ENCODE measurements at places on chromosomes 3 and 15. TPM values are rescaled to one million over a fixed set of nuclear protein-coding genes. Genes with fewer than 3 reads are reported as not detected.

Gene GOLGA8H
- not detected for total RNA-seq

Gene JMJD7
- total RNA-seq = 15.0 TPM

GRCh38 chr3:100496711-100497261 lies 4.4 kb downstream of the TMEM45A start:
- no peak for DNase-seq

- no peak for DNase-seq
Observed at GRCh38 chr3:72890166-72890925, 2.5 kb downstream of the GXYLT2 start.

Gene SPESP1
- total RNA-seq = 1.0 TPM

Gene IQCF6
- not detected for total RNA-seq

DNA sequence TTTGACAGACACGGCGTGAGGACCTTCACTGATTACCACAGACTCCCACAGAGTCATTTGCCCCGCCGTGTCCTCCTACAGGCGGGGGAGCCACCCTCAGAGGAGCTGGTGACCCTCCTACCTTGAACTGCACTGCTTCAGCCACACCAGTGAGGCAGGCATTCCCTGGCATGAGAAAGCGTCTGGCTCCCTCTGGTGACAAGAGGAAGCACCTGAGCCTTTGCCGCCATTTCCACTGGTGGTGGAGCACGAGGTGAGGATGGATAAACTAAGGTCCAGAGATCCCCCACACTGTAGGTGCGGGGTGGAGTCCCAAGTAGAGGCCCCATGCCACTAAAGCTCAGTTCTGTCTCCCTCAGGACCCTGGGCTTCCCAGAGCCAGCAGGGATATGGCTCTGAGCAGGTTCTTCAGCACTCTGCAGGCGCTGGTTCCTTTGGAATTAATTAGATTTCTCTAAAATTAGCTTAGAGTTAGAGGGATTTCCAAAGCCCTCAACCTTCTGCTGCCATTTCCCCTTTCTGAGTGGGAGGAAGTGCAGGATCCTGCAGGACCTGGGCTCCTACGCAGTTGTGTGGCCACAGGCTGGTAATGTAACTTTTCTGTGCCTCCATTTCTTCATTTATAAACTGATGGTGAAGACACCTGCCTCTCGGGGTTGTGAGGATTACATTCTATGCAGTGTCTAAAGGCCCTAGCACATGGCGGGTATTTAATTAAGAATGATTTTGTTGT lies 224.0 kb downstream of the SLCO3A1 start:
- peak; percentile 67 for DNase-seq

GRCh38 chr15:83250781-83251180 lies 33.7 kb downstream of the BNC1 start:
- DNase-seq = no peak

GRCh38 chr15:65818927-65819562 lies 27.0 kb upstream of the DENND4A start:
- peak; percentile 89 for DNase-seq

DNA sequence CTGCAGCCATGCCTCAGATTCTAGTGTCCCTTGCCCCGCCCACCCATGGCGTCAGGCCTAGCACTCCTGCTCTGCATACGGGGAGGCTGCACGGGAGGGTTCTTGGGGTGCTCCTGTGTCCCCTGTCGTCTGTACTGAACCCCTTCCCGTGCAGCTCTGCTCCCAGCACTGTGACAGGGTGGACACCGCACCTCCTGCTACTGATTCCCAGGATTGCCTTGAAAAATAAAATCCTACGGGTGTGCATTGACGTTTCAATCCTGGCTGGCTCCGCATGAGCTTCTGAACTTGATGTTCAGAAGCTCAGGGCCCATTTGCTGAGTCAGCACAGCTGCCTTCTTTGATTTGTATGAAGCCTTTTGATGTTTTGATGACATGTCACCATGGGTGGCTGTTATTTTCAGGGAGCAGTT lies 176.4 kb downstream of the APBA2 start:
- no peak for DNase-seq

DNA sequence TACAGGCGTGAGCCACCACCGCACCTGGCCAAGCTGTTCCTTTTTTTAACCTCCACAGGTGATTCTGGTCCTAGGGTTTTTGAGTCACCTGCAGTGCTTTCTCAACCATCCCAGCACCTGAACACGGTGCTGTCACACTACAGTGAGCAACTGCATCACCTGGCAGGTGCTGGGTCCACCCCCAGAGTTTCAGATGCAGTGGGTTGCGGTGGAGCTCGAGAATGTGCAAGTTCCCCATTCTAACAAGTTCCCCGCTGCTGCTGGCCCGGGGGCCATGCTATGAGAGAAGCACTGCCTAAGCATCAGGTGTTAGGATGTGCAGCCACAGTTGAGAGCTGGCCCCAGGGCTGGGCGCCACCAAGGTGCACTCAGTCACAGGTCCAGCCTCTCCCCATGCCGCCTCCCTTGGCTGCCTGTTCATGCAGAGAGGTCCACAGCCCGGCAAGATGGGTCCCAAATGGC lies 18.0 kb downstream of the ISG20 start:
- no peak for DNase-seq

- no peak for DNase-seq
Observed at GRCh38 chr3:106331636-106332035, 462.8 kb upstream of the CBLB start.

DNA sequence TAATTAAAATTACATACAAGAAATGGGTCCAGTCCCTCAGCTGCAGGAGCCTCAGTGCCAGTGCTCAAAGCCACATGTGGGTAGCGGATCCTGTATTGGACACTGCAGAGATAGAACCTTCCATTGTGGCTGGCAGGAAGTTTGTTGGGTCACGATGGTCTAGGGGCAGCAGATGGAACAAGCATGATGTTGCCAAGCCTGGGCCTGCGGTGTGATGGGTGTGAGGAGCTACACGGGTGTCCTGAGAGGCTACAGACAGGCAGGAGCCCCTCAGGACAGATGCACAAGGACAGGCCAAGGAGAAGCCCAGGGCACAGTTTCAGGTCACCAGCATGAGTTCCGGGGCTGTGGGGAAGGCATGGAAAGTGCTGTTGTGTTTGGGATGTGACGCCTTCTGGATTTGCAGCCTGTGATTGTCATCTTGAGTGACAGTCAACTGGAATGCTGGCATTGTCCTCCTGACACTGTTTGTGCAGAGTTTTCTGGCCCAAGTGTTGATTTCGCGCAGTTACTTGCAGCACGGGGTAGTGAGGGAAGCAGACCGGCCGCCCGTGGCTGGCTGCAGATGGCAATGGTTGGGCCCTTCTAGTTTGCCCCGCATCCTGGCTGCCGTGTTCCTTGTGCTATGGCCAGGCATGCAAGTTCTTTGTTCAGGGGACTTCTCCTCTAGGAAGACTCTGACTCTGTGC lies 177.1 kb downstream of the NSMCE3 start:
- DNase-seq = no peak

DNA sequence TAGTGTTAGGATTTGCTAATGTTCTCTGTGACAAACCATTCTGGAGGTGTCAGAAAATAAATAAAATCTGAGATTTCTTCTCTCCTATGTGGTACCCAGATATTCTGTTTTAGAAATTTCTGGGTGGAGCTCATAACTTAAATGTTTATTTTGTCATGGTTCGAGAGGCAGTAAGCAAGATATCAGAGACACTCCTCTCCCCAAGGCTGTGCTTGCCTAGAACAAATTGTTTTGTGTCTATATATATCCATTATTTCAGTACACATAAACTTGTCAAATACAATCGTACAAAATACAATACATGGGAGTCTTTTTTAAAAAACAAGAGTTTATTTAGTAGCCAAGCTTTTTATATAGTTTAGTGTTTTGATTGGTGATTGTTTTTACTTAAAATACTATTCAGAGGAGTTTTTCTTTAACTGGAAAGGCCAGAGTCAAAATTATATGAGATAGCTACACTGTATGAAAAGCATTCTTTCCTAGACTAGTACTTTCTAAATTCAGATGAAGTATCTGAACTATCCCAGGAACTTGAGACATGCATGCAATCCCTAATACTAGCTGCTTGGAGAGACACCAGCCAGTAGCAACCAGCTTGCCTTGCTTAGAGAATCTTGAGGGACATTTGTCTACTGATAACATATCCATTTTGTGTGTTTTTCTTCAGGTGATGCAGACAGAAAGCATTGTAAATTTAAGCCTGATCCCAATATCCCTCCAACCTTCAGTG lies 4.7 kb downstream of the EXOG start:
- DNase-seq = no peak

Gene GOLGA6A
- total RNA-seq = 0.07 TPM

GRCh38 chr3:115931581-115931980 lies 308.3 kb downstream of the GAP43 start:
- DNase-seq = no peak

Gene NRG4
- total RNA-seq = not detected

GRCh38 chr15:52068004-52068615 lies 44.5 kb downstream of the BCL2L10 start:
- no peak for DNase-seq

GRCh38 chr15:59169251-59169708 lies 37.4 kb upstream of the LDHAL6B start:
- DNase-seq = no peak

DNA sequence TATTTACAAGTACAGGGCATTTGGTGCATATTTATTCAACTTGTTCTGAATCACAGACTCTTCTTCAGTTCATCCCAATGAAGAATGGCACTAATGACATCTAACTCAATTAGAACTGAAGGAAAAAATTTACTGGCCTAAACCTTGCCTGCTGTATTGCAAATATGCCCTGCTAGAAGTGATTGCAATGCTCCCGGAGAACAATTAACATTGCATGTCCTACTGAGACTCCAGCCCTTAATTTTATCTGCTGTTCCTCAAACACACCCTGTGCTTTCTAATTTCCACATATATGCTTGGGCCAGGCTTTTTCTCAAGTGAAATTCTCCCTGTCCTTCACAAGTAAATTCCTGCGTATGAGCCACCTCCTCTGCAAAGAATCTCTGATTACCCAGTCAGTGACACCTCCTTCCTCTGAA lies 8.3 kb downstream of the ACKR4 start:
- DNase-seq = no peak

- DNase-seq = no peak
Observed at GRCh38 chr3:134817297-134817696, 22.2 kb downstream of the EPHB1 start.

GRCh38 chr3:128468285-128468790 lies 1.6 kb upstream of the DNAJB8 start:
- no peak for DNase-seq

DNA sequence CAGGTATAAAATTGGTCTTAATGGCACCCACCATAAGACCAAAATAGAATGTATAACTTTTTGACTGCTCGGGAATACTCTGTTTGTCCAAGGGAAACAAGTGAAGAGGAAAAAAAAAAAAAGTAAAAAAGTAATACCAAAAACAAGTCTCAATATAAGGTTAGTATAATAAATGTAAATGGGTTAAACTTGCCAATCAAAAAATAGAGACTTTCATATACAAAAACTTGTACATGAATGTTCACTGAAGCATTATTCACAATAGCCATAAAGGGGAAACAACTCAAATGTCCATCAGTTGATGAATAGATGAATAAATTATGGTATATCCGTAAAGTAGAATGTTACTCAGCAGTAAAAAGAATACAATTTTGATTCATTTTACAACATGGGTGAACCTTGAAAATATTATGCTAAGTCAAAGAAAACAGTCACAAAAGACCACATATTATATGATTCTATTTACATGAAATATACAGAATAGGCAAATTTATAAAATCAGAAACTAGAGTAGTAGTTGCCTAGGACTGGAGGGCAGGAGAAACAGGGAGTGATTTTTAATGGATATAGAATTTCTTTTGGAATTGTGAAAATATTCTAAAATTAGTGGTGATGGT lies 39.6 kb upstream of the FGD5 start:
- DNase-seq = no peak

DNA sequence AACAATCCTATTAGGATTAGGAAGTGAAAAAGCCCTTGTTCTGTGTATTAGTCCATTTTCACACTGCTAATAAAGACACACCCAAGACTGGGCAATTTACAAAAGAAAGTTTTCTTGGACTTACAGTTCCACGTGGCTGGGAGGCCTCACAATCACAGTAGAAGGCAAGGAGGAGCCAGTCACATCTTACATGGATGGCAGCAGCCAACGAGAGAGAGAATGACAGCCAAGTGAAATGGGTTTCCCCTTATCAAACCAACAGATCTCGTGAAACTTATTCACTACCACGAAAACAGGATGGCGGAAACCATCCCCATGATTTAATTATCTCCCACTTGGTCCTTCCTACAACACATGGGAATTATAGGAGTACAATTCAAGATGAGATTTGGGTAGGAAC lies 248.2 kb upstream of the KCNMB2 start:
- DNase-seq = no peak

Gene LRRC31
- total RNA-seq = not detected

GRCh38 chr3:43873723-43874122 lies 183.0 kb downstream of the ABHD5 start:
- DNase-seq = no peak

DNA sequence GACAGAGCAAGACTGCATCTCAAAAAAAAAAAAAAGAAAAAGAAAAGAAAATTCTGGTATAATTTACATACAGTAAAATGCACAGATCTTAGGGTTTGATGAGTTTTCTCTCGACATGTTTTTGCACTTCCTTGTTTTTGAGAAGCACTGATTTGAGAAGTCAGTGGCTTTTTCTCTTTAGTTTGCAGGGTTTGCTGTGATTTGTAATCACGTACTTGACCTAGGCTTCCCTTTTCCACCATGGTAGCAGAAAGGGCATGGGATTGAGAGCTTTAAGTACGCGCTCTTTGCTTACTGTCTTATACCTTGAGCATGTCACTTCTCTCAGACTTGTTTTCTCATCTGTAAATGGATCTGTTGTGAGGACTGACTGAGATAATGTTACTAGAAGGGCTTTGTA lies 4.1 kb downstream of the VHL start:
- no peak for DNase-seq

GRCh38 chr15:31344823-31345605 lies 18.4 kb downstream of the KLF13 start:
- peak; percentile 60 for DNase-seq

DNA sequence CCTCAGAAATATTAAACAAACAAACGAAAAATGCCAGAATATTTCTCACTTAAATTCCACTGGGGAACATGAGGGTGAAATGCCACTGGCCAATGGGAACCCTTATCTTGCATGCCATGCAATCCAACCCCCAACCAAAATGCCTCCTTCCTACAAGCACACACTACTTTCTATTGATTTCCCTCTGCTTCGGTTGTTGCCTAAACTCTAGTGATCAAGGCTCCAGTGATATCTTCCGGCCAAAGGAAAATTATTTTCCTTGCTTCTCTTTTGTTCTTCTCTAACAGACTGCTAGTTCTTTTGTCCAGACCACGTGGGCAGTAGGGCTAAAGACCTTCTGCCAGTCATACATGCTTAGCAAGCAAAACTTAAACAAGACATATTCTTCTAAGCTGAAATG lies 115.7 kb downstream of the TMCC1 start:
- DNase-seq = no peak

Gene UBA3
- 76.6 TPM for total RNA-seq

GRCh38 chr15:80595396-80595795 lies 99.7 kb upstream of the ABHD17C start:
- no peak for DNase-seq

DNA sequence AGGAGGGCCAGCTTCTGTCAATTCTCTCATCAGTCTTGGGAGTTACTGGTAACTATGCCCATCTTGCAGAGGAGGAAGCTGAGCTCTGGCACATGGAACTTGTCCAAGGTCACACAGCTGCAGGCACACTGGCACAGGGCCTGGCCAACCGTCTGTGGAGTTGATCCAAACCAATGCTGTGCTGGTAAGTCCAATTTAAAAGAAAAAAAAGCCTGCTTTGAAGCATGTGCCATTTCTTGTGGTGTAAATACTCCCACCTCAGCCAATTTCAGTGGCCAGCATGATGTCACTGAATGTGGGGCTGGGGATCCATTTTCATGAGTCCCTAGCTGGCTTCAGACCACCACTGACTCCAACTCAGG lies 83.4 kb downstream of the CHSY1 start:
- no peak for DNase-seq

Gene DNAJA4
- total RNA-seq = 32.6 TPM

GRCh38 chr15:33278816-33279612 lies 31.8 kb upstream of the RYR3 start:
- DNase-seq = no peak

Measured in CD8-positive, alpha-beta memory T cell (primary cell).